ENCODE measurements at places on chromosomes 1 and 21.

DNA sequence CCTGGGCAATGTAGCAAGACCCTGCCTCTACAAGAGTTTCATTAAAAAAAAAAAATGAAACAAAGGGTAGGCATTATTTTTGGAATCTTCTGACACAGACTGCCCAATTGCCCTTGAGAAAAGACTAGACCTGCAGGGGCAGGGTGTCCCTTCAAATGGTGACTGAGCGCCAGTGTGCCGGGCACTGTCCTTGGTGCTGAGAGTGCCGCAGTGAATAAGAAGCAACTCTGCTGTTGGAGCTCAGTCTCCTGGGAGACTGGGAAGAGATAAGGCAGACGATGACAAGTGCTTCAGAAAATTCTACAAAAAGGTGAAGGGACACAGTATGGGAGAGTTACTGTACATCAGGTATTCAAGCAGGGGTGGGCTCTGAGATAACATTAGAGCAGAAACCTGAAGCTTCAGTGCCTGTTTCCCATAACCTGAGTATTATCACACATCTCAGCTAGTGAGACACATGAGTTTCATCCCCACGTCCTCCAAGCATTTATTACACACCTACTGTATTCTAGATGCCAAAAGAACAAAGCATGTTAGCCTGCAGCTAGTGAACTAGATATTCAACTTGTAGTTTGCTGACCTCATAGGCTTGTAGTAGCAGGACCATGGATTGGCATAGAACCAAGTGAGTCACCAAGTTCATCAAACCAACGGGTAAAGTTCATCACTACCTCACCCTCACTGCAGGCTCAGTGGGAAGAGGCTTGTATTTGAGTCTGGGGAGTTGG lies 18.4 kb upstream of the RPL11 start:
- no peak for DNase-seq

- DNase-seq = no peak
These were observed 15.6 kb upstream of the TTLL10 start for GRCh38 chr1:1157914-1158710.

GRCh38 chr1:196178083-196178635 lies 430.1 kb downstream of the KCNT2 start:
- no peak for DNase-seq

GRCh38 chr1:86441997-86442396 lies 18.0 kb downstream of the CLCA2 start:
- DNase-seq = no peak

GRCh38 chr1:191125950-191126349 lies 648.3 kb upstream of the BRINP3 start:
- no peak for DNase-seq

DNA sequence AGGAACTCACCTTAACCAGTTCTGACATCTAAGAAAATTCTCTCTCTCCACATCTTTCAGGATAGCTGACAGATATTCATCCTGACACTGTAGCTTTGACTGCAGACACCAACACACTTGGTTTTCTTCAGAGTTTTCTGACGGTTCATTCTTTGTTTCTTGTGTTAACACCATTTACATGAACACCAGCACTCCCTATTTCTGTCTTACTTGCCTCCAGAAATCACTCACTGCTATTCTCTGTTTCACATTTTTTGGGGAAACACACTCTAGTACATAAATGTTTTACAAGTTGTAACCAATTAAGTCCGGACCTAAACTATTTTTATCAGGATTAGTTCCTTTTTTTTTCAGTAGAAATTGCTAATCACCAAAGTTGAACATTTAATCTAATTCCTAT lies 15.4 kb downstream of the FLVCR1 start:
- DNase-seq = no peak

DNA sequence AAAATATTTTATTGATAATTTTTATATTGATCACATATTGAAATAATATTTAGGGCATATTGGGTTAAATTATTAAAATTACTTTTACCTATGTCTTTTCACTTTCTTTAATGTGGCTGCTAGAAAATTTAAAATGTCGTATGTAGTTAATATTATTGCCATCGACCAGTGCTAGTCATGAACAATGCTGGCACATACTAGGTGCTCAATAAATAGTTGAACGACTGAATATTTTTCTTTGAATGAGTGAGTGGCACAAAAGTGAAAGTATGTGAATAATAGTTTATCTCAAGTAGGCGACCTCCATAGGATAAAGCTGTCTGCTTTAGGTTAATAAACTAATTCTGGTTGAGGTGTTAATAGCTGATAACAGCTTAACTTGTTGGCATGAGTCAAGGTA lies 150.8 kb upstream of the FGGY start:
- DNase-seq = no peak

DNA sequence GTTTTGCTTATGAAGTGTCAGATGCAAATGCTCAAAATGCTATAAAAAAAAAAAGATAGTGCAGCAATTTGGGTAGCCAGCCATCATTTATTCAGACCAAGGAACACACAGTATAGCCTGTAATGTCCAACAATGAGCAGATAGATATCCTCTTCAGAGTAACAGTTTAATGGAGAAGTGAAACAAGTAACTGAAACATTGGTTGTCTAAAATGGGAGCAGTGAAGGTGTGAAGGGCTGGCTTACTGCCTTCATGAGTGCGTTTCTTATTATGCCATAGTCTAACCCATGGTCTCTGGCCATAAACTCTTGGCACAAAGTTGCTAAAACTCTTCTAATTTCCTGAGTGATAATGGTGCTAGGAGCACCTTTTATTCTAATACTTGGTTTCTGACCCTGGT lies 11.4 kb downstream of the RGS5 start:
- DNase-seq = no peak

All from stimulated activated CD4-positive, alpha-beta T cell treated with anti-CD3 and anti-CD28 coated beads, Interleukin-2, amount 100 ng/mL, for 48 hours (primary cell).